ENCODE measurements at places on chromosomes 6 and 20. TPM values are rescaled to one million over a fixed set of nuclear protein-coding genes. Genes with fewer than 3 reads are reported as not detected.

TMEM244 gene
- not detected for total RNA-seq

RSPH4A gene
- 0.89 TPM for total RNA-seq

GJA1 gene
- 1,357 TPM for total RNA-seq

HLA-DRA gene
- total RNA-seq, result under 0.01 TPM

PHACTR1 gene
- total RNA-seq, result 1.0 TPM

TBXT gene
- total RNA-seq, result not detected

PNPLA1 gene
- total RNA-seq, result not detected

PRICKLE4 gene
- total RNA-seq, result 6.4 TPM

PDE7B gene
- 6.5 TPM for total RNA-seq

SNPH gene
- 1.8 TPM for total RNA-seq

DSE gene
- 6.8 TPM for total RNA-seq

MYCT1 gene
- 120 TPM for total RNA-seq

MCCD1 gene
- total RNA-seq, result not detected

ZSCAN26 gene
- total RNA-seq, result 9.0 TPM

TBX18 gene
- 1.2 TPM for total RNA-seq
